ENCODE measurements at places on chromosomes 4 and X. TPM values are rescaled to one million over a fixed set of nuclear protein-coding genes. Genes with fewer than 3 reads are reported as not detected.

Gene RHOXF2B
- not detected for polyA plus RNA-seq

Gene FABP2
- polyA plus RNA-seq = not detected

Gene ARR3
- not detected for polyA plus RNA-seq

Gene SPATA18
- polyA plus RNA-seq = 12.1 TPM

- DNase-seq = no peak
These were observed 15.0 kb upstream of the TRIM2 start for GRCh38 chr4:153189016-153189801.

DNA sequence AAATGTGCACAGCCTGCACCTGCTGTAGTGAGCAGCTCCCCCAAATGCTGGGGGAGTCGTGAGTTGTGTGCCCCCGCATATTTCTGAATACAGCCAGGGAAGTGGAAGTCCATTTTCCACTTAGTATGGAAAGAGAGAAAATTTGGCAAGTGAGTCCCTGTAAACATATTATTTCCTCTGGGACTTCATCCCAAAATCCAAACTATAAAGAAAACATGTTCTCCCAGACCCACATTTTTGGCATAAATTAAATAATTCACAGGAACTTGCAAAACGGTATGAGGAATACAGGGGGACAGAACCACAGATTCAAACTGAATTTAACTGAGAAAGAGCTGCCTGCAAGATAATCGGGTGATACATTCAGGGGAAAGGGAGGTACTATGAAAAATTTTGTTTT, 107.2 kb downstream of the GPR143 start:
- DNase-seq = no peak

DNA sequence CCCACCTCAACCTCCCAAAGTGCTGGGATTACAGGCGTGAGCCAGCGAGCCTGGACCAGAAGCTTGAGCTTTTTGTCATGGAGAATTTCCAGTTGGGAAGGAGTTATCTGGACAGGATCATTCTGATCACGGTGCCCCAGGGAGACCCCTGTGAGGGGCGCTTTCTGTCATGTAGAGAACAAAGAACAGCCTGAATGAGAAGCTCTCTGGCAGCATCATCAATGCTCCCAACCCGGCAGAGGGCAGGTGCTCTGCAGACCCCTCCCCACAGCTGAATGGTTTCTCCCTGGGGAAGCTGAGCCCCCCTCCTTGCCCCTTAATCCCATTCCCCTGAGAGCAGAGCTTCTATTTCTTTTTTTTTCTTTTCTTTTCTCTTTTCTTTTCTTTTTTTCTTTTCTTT, 7.3 kb upstream of the CSF2RA start:
- DNase-seq = no peak

GRCh38 chrX:40147971-40148370, 50.2 kb upstream of the BCOR start:
- no peak for DNase-seq

DNA sequence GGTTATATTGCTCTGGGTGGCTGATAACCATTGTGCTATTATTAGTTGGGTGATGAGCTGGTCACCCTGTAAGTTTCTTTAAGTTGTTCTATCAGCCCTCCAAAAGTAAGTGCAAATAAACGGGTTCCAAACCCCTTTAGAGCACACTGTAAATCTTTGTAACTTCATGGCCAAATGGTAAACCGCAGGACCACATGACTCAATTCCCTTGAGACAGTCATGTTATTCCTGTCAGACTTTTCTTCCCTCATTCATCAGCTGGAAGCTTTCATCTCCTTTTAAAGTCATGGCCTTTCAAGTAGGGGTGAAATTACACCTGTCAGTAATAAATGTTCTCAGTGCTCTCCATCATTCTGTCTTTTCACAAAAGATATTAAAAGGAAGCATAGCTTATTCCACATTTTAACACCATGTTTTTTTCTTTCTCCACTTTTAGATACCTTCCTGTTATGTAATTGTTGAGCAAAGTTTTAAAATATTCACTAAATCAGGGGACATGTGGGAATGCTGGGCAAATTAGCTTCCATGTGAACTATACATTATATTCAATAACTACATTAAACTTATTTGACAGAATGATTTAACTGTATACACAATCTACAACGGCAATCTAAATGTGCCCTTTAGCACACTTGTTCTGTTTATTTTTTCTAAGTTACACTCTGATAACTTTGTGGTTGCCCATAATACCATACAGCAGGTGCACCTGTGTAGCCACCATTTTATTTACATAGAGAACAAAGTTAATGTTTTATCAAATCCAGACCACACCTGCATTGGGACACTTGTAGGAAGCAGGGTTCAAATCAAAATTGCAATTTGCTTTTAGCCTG, 275.5 kb downstream of the CFAP299 start:
- DNase-seq = peak; percentile 37

GRCh38 chrX:105752338-105752956, 69.9 kb upstream of the NRK start:
- no peak for DNase-seq

DNA sequence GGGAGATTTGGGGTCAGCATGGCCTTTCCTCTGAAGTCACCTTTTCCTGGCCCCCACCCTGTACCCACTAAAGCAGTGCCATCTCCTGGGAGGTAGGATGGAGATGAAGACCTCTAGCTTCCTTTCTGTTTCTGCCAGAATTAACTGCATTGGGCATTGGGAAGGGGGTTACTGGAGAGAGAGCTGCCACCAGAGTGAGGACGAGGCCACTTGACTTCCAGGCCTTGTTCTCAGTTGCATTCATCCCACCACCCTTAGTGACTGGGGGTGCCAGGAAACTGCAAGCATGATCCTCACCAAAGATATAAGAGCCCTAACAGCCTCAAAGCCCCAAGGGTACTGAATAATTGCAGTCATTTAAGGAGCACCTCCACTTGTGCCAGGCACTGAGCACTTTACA, 15.8 kb downstream of the SASH3 start:
- DNase-seq = no peak

- no peak for DNase-seq
These were observed 102.3 kb downstream of the FAM193A start for GRCh38 chr4:2638730-2639129.

DNA sequence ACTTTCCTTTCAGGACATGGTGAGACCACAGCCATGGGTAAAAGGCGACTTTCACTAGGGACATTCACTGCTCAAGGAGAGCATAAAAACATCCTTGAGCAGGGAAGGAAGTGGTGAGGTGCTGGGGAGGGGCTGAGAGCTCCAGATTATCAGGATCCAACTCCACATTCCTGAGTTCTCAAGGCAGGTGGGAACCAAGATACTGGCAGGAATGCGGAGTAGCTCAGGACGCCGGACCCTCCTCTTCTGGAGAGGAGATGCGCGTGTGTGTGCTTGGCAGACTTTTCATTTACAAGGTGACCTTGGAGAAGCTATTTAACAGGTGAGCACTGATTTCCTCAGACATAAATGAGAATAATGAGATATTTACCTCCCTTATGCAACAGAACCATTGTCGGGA, 41.3 kb upstream of the TXK start:
- no peak for DNase-seq

DNA sequence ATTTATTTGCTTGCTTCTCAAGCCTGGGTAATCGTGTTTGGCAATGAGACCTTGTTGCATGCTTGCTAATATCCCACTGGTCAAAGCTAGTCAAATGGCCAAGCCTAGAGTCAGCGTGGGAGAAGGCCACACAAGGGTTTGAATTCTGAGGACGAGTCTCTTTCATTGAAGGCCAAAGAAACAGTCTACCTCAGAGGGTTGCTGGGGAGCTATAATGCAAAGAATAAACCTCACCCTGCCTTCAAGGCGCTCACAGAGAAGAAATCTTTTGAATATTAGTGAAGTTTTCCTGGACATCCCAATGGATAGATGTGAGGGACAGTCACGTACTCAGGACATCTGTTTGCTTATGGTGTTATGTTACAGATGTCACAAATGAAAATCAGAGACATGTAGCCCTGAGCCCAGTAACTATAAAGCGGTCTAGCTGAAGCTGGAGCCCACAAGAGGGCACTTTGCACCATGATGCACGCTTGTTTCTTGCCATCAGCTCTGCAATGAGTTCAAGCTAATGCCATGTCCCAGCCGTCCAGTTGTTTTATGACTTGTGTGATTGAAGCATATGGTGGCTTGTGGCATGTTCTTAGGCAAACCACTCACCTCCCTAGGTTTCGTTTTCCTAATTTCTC, 1.1 kb upstream of the TLR3 start:
- peak; percentile 32 for DNase-seq

DNA sequence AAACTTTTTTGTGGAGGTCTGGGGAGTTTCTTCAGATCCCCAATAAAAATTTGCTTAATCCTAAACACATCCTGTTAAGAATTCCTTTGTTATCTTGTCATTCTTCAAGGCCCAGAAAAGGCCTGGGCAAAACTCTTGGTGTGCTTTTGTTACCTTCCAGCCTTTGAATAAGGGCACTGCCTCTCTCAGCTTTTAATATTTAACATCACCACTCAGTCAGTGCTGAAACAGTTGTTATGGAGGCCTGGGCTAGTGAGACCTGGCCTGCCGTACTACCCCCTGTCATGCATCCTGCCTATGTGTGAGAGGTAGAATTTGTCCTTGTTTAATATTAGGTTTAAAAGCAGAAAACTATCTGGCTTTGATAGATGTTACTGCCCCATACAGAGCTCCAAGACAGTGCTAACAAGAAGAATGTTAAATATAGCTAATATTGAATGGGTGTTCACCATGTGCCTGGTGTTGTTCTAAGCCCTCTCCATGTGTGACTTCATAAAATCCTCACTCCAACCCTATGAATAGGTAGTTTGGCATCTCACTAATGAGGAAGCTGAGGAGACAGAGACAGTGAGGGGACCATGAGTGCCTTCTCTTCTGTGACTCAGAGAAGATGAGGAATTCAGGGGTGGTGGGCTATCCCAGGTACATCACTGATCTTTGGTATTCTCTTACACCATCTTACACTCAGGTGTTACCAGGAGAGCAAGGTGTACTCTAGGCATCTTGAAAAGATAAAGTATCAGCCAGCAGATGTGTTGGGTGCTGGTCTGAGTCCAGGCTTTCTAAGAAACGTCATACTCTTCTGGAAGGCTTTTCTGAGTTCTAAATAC, 6.2 kb downstream of the PPP1R2C start:
- no peak for DNase-seq

DNA sequence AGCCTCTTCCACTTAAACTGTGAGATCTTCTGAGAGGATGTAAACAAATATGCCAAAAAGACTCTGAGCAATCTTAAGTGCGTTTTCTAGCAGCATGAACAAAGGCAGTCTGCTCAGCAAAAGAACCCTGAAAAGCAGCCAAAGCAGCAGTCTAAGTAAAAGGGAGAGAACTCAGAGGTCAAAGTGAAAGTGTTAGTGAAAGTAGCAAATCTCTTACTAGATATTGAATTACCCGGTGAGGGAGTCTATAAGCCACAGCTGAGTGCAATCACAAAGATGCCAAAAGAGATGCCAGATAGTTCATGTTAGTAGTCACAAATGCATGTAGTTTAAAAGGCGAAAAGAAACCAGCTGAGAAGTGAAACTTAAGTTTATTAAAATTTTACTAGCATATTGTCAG, 7.9 kb upstream of the GNRHR start:
- DNase-seq = no peak

DNA sequence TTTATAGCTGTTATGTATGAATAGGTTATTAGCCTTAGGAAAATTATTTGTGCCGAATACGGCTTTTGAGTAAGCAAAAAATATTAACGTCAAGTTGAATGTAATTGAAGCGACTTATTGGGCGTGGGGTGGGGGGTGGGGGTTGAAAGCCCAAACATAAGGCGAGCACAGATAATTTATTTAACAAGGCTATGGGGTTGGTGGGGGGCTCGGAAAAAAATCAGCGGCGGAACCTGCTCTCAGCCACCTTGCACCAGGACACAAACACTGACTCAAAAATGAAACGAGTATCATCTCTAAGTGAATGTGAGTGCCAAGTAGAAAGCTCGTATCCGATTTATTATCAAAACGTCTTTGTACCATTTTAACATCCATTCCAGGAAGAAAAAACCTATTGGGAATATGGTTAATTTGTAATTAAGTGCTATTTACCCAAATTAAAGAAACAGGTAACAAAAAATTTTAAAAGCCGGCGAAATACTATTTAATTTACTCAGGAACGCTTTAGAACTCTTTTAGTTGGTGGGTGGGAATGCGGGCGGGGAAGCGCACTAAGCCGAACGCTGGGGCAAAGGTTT, 902 bp upstream of the LARP1B start:
- DNase-seq = no peak

- no peak for DNase-seq
These were observed 746.9 kb downstream of the PCDH19 start for GRCh38 chrX:99663136-99663535.

DNA sequence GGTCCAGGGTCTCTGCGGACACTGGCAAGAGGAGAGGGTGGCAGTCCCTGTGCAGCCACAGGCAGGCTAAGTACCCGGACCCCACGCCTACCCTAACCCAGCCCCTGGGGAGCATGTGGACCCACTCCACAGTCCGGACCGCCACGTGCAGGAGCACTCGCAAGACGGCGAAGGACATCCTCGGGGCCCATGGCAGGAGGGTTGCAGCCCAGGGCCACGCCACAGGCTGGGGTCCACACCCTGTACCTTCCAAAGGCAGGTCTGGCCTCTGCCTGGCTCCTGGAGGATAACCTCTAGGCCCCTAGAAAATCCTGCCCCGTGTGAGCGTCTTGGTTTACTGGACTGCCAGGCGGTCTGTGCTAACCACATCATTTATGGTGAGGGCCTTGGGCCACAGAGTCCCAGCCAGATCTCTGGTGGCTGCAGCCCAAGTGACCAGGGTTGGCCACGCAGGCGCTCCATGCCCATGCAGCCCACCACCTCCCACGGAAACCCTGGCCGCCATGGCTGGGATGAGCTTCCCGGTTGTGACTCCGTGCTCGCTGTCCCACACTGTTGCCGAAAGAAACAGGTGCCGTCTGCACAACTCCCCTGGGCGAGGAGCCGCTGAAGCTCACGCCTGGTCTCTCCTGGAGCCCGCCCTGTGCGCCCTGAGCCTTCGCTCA, 10.0 kb downstream of the CCNQ start:
- DNase-seq = no peak

- no peak for DNase-seq
These were observed 58.6 kb upstream of the FAT1 start for GRCh38 chr4:186782302-186782701.

- DNase-seq = no peak
These were observed 301.2 kb downstream of the IL1RAPL1 start for GRCh38 chrX:28888416-28888815.

DNA sequence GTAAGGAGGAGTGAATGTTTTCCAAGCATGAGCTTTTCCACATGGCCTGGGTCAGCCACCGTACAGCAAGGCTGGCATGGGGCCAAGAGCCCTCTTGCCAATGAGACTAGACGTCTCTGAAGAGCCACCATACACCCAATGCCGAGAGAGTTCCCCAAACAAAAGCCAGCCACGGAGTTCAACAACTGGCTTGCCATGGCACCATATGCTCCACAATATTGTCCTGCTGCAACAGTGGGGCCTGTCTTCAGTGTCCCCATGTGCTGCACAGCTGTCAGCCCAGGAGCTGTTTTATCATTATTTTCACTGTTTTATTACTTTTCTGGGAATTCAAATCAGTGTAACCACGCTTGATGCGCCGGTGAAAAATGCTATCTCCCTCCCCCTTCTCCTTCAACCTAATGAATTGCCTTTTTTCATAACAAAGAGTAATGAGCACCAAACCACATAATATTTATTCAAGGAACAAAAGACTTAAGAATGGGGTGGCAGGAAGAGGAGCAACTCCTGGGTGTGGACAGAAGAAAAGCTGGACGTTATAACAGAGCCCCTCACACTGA, 18.4 kb downstream of the MAML3 start:
- DNase-seq = no peak

Data from mammary epithelial cell (primary cell).